Heart right ventricle (tissue), 16 donors: ENCODE measurements at places on chromosomes 3 and 15. TPM values are rescaled to one million over a fixed set of nuclear protein-coding genes. Genes with fewer than 3 reads are reported as not detected.

DNA sequence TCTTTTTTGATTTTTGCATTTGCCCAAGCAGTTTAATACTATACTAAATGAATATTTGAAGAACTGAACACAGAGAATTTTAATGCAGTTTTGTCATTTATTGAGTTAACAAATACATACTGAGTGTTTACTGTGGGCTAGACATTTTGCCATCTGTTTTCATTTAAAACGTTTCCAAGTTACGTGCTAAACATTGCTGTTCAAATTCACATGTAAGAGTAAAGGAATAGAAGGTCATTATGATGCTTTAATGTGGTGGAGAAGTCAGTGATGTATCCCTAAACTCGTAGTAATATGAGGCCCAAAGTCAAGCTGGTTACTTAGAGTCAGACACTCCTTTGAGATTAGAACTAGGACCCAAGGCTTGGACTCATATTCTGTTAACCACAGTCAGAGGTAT is 49.4 kb downstream of the CRYBG3 start:
- H3K27me3 ChIP-seq = no peaks in the 10 kb centered on the region
- no peak for DNase-seq
- no peaks in the 10 kb centered on the region for H3K36me3 ChIP-seq
- H3K27ac ChIP-seq = no peak overlapping the region
- no peak overlapping the region for H3K4me3 ChIP-seq
- H3K4me1 ChIP-seq = peaks cover 14% of the 10 kb centered on the region

DNA sequence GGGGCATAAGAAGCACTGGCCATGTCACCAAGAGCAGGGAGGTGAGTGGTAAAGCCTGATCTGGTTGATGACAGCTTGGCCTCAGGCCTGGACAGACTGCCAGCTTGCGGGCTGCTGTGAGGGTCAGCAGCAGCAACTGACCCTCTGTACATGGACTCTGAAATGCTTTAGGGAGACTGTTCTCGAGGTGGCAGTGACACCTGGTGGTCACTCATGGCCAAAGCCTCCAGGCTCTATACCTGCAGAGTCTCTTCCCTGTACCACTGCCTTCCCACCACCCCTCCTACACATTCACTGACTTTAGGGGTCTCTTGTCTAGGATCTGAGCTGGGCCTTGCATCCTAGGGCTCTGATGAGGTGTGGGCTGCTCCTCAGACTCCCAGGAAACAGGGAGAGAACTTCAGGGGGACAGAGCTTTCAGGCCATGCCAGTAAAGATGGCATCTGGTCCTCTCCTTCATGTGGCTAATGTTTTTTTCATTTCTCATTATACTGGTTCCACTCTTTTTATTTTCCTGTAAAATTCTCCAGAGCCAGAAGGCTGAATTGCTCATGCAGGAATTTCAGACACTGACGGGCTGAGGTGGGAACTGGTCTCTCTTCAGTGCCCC is 17.2 kb upstream of the TIMP4 start:
- no peaks in the 10 kb centered on the region for H3K27me3 ChIP-seq
- no peaks in the 10 kb centered on the region for H3K36me3 ChIP-seq
- no peak overlapping the region for H3K4me3 ChIP-seq
- peak; percentile 55 for DNase-seq
- no peak overlapping the region for H3K27ac ChIP-seq

- no peaks in the 10 kb centered on the region for H3K36me3 ChIP-seq
- peaks cover under 1% of the 10 kb centered on the region for H3K4me1 ChIP-seq
- no peaks in the 10 kb centered on the region for H3K27me3 ChIP-seq
Measured at GRCh38 chr15:100201376-100202280, 140.1 kb downstream of the ADAMTS17 start.

GRCh38 chr15:64237677-64238076 is 74.9 kb upstream of the PPIB start:
- H3K27ac ChIP-seq = no peak overlapping the region
- H3K4me1 ChIP-seq = no peaks in the 10 kb centered on the region
- DNase-seq = no peak

DNA sequence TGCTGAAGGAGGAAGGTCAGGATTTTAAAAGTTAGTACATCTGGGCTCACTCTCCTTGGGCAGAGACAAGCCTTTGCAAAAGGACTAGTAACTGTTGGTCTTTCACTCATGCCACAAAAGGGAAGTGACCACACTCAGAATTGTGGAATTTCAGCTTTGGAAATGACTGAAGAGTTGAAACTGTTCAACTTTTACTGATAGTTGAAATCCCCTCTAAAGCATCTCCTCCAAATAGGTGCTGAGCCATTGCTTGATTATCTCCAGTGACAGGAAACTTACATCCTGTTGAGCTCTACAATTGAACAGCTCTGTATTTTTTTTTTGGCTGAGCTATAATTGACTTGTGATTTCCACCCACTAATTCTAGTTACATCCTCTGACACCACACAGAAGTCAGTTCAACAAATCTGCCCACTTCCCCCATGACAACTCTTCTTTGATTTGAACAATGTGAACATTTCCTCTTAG is 254.8 kb upstream of the TPRG1 start:
- H3K4me1 ChIP-seq = peaks cover 9% of the 10 kb centered on the region
- H3K36me3 ChIP-seq = no peaks in the 10 kb centered on the region
- DNase-seq = no peak
- no peak overlapping the region for H3K4me3 ChIP-seq
- no peak overlapping the region for H3K27ac ChIP-seq

GRCh38 chr3:127473244-127474024 is 117.1 kb downstream of the TPRA1 start:
- no peaks in the 10 kb centered on the region for H3K36me3 ChIP-seq
- no peak overlapping the region for H3K4me3 ChIP-seq
- no peaks in the 10 kb centered on the region for H3K27me3 ChIP-seq
- DNase-seq = no peak

DNA sequence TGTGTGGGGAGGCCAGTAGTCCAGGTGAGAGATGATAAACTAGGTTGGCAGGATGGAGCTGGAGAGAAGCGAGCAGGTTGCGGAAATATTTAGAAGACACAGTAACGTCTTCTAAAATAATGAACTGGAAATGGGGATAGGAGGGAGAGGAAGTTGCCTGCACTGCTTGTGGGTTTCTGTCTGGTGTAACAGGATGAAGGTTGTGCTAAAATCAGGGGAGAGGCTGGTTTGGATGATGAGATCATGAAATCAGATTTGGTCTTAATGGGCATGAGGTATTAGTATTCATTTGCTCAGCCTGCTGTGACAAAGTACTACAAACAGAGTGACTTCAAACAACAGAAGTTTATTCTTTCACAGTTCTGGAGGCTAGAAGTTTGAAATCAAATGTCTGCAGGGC is 32.1 kb upstream of the TNFAIP8L3 start:
- H3K4me3 ChIP-seq = no peak overlapping the region
- DNase-seq = no peak
- H3K4me1 ChIP-seq = no peaks in the 10 kb centered on the region
- H3K27me3 ChIP-seq = no peaks in the 10 kb centered on the region
- no peak overlapping the region for H3K27ac ChIP-seq
- H3K36me3 ChIP-seq = no peaks in the 10 kb centered on the region

GRCh38 chr3:149736175-149736952 is 15.9 kb downstream of the COMMD2 start:
- no peaks in the 10 kb centered on the region for H3K4me1 ChIP-seq
- H3K36me3 ChIP-seq = no peaks in the 10 kb centered on the region
- DNase-seq = no peak
- no peak overlapping the region for H3K27ac ChIP-seq

DNA sequence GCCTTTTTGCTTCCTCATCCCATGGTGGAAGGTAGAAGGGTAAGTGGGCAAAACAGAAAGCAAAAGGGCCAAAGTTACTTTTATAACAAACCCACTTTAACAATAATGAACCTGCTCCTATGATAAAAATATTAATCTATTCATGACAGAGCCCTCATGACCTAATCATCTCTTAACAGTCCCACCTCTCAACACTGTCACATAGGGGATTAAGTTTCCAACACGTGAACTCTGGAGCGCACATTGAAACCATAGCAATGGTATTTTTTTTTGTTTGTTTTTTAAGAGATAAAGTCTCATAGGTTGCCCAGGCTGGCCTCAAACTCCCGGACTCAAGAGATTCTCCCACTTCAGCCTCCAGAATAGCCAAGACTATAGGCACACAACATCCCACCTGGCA is 30.7 kb downstream of the KATNBL1 start:
- H3K27ac ChIP-seq = no peak overlapping the region
- no peaks in the 10 kb centered on the region for H3K27me3 ChIP-seq
- no peak overlapping the region for H3K4me3 ChIP-seq
- H3K36me3 ChIP-seq = no peaks in the 10 kb centered on the region

GRCh38 chr15:40427188-40427587 is 13.6 kb upstream of the BAHD1 start:
- H3K27ac ChIP-seq = no peak overlapping the region
- H3K27me3 ChIP-seq = no peaks in the 10 kb centered on the region
- DNase-seq = no peak
- no peaks in the 10 kb centered on the region for H3K4me1 ChIP-seq

GRCh38 chr3:30017901-30018300 is 588.5 kb upstream of the TGFBR2 start:
- no peak for DNase-seq
- H3K4me1 ChIP-seq = no peaks in the 10 kb centered on the region
- H3K4me3 ChIP-seq = no peak overlapping the region
- no peaks in the 10 kb centered on the region for H3K27me3 ChIP-seq
- H3K36me3 ChIP-seq = no peaks in the 10 kb centered on the region

DNA sequence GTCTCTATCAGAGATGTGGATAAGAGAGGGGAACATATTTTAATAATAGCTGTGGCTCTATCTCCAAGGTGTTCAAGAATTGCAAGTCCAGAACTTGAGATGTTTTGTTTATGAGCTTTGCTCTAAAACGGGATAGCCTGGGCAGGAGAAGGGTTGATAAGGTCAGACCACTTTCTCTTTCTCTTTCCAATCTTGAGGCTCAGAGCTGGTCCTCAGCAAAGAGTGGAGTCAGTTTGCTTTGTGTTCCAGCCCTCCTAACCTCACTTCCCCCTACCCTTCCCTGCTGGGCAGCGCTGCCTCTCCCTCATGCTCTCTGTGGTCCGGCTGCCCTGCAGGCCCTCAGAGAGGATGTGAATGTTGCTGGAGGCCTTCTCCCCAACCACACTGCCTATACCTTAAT is 13.8 kb downstream of the KLHL6 start:
- H3K36me3 ChIP-seq = no peaks in the 10 kb centered on the region
- no peaks in the 10 kb centered on the region for H3K27me3 ChIP-seq
- DNase-seq = no peak
- H3K27ac ChIP-seq = no peak overlapping the region
- peaks cover 10% of the 10 kb centered on the region for H3K4me1 ChIP-seq

- no peak for DNase-seq
- peaks cover 6% of the 10 kb centered on the region for H3K36me3 ChIP-seq
- no peaks in the 10 kb centered on the region for H3K4me1 ChIP-seq
- H3K27ac ChIP-seq = no peak overlapping the region
- no peaks in the 10 kb centered on the region for H3K27me3 ChIP-seq
Measured at GRCh38 chr15:55267401-55268175, 22.0 kb downstream of the RAB27A start.

GRCh38 chr3:57158813-57159738 is 6.1 kb downstream of the IL17RD start:
- no peak overlapping the region for H3K27ac ChIP-seq
- no peaks in the 10 kb centered on the region for H3K36me3 ChIP-seq
- no peak for DNase-seq
- H3K27me3 ChIP-seq = no peaks in the 10 kb centered on the region
- H3K4me1 ChIP-seq = peaks cover 28% of the 10 kb centered on the region

- H3K4me3 ChIP-seq = no peak overlapping the region
- no peaks in the 10 kb centered on the region for H3K36me3 ChIP-seq
- no peak for DNase-seq
- H3K27ac ChIP-seq = no peak overlapping the region
Measured at GRCh38 chr3:48345946-48346572, 12.6 kb upstream of the SPINK8 start.

GRCh38 chr3:46183330-46183729 is 24.8 kb downstream of the CCR1 start:
- no peak overlapping the region for H3K27ac ChIP-seq
- no peaks in the 10 kb centered on the region for H3K4me1 ChIP-seq
- H3K36me3 ChIP-seq = no peaks in the 10 kb centered on the region
- no peak overlapping the region for H3K4me3 ChIP-seq
- no peak for DNase-seq

The C3orf52 gene
- total RNA-seq = 5.0 TPM

The OR5K3 gene
- total RNA-seq = not detected

The HYKK gene
- 7.5 TPM for total RNA-seq

The GHSR gene
- total RNA-seq = not detected

The SSUH2 gene
- total RNA-seq = 1.2 TPM

The C2CD4A gene
- total RNA-seq = 0.25 TPM
